ENCODE measurements at places on chromosomes 1 and 21.

DNA sequence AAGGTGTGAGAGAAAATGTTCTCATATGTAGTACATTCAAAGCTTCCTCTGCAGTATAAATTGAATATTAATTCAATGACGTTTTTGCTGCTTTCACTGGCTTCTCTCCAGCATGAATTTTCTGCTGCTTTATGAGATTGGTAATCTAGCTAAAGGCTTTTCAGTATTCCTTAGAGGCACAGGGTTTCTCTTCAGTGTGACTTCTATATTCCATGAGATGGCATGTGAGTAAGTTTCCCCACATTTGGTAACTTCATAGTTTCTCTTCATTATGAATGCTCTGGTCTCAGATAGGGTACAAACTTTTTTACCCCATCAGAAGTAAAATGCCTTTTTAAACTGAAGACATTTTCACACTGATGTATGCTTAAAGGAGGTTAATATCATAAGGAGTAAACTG is 10.4 kb upstream of the KLF18 start:
- no peak for DNase-seq

GRCh38 chr1:77639056-77639455 is 43.4 kb downstream of the ZZZ3 start:
- no peak for DNase-seq

DNA sequence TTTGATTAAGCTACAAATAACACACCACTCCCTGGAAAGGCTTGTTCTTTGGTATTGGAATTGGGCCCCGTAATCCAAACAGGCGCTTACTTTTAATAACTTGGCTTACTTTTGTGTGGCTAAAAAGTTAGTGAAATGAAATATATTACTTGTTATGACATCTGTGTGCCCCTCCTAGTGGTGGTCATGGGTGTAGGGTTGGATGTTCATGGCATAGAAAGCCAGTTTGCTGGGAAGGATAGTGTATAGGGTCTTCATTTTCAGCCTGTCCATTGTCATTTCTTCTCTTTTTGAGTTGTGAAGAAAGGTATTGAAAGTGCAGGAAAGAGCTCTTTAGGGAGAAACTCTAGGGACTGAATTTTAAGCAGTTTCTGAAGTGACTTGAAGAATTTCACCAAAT is 5.9 kb downstream of the CDC14A start:
- DNase-seq: peak; percentile 40

- DNase-seq: no peak
These were observed 144.6 kb downstream of the LRIG2 start for GRCh38 chr1:113217447-113218208.

GRCh38 chr21:38990424-38990794 is 184.7 kb downstream of the ETS2 start:
- no peak for DNase-seq

DNA sequence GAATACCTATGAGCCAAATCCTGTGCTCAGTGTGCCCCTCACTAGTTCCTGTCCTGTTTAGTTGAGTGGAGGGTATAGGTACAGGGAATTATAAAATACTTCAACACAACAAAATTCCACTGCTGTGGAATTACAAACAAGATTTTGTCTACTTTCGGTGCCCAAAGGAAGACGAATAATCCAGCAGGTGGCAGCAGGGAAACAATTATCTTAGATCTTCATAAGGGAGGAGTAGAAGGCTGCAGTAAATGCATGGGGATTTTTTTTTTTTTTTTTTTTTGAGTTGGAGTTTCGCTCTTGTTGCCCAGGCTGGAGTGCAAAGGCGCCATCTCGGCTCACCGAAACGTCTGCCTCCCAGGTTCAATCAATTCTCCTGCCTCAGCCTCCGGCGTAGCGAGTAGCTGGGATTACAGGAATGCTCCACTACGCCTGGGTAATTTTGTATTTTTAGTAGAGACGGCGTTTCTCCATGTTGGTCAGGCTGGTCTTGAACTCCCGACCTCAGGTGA is 2.0 kb upstream of the PIP5K1A start:
- DNase-seq: peak; percentile 77

- DNase-seq: no peak
These were observed 7.8 kb downstream of the MYBPH start for GRCh38 chr1:203167913-203168200.

GRCh38 chr1:69911301-69911801 is 294.0 kb downstream of the LRRC40 start:
- no peak for DNase-seq

- no peak for DNase-seq
These were observed 24.9 kb downstream of the ZNF281 start for GRCh38 chr1:200384818-200385390.

- peak; percentile 69 for DNase-seq
These were observed 56.6 kb upstream of the RPL11 start for GRCh38 chr1:23634840-23635651.

DNA sequence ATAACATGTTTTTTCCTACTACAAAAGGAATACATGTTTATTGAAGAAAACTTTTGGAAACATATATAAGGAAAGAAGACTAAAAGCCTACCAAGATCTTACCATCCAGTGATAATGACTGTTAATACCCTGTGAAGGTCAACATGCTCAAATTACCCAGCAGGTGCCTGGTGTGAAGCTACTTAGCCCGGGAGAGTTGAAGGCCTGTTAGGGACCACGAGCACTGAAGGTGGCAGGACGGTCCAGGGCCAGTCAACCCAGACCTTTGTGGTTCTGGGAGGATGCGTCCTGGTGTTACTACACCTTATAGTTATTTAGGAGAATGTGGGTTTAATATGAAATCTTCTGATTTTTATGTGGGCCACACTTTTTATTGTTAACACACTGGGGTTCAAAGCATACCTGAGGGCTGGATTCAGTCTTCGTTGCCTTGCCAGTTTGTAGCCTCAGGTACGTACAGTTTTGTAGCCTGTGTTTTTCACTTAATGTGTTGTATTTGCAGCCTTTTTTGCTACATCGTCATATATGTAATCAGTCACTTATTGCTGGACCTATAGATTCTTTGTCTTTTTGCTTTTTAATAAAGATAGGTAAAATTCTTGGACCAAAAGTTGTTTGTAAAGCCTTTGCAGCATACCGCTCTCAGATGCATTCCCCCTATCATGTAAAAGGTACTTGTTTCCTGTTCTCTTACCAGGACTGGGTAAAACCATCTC is 9.8 kb downstream of the ITSN1 start:
- no peak for DNase-seq

DNA sequence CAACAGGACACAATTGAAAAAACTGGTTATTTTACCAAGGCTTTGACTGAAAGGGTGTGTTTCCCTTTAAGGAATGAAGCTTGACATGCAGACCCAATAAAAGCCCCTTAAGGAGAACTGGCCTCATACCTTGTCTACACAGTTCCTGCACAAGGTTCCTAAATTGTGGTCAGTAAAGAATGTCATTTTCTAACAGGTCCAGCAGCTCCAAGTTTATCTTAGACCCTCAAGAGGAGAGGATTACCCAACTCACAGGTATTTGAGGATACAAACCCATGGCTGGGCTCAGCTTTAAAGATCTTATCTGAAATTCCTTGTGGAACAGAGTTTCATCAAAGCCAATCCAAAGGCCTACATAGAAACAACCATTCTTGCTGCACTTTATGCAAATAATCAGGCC is 31.4 kb upstream of the CBR3 start:
- DNase-seq: no peak

- no peak for DNase-seq
These were observed 131.6 kb upstream of the POU3F1 start for GRCh38 chr1:38178216-38178615.

DNA sequence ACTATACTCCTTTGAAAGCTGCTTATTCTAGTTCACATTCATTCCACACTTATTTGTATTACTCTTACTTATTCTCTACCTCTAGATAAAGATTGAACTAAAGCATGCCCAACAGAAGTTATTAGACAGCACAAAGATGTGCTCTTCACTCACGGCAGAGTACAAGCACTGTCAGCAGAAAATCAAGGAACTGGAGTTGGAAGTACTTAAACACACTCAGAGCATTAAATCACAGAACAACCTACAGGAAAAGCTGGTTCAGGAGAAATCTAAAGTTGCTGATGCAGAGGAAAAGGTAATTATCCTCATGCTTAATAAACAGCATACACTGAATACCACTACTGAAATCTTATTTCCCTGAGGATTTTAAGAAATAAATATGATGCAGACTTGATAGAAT is 81.3 kb upstream of the PPIH start:
- no peak for DNase-seq

GRCh38 chr21:42578034-42578433 is 64.4 kb downstream of the SLC37A1 start:
- DNase-seq: no peak

GRCh38 chr1:81894867-81895266 is 94.1 kb downstream of the ADGRL2 start:
- no peak for DNase-seq

- no peak for DNase-seq
These were observed 14.6 kb upstream of the PRRC2C start for GRCh38 chr1:171470726-171471125.

DNA sequence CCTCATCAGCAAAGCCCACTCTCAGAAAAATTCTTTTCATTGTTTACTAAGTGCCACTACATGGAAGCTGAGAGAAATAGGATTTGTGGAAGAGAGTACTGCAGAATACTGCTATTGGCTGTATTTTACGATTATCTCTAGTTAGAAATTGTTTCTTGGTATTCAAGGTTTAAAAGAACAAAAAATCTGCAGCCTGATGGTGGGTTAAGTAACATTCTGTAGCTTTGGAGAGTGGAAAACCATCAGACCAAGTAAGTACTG is 27.3 kb downstream of the PTTG1IP start:
- no peak for DNase-seq

- DNase-seq: no peak
These were observed 1.9 kb downstream of the AKR7A2 start for GRCh38 chr1:19310061-19310460.

- no peak for DNase-seq
These were observed 8.7 kb upstream of the SNAPIN start for GRCh38 chr1:153649863-153650235.

DNA sequence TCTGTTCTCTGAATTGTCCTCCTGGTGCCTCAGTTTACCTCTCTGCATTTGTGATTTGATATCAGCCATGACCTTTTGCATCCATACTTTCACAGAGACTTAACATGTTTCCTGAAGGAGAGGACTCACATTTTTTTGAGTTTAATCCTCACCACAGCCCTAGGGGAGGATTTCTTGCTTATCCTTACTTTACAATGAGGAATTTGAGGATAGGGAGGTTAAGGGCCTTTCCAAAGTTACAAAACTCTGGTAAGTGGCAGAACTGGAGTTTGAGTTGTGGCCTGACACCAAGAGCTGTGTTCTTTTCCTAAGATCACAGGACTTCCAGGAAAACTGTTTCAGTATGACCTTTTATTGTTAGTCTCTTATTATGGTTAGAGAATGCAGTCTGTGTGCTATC is 34.2 kb downstream of the TNFRSF8 start:
- DNase-seq: no peak

- DNase-seq: no peak
These were observed 57.0 kb upstream of the CACYBP start for GRCh38 chr1:174942547-174943255.

- DNase-seq: no peak
These were observed 13.5 kb upstream of the ADAMTSL4 start for GRCh38 chr1:150535511-150536287.

DNA sequence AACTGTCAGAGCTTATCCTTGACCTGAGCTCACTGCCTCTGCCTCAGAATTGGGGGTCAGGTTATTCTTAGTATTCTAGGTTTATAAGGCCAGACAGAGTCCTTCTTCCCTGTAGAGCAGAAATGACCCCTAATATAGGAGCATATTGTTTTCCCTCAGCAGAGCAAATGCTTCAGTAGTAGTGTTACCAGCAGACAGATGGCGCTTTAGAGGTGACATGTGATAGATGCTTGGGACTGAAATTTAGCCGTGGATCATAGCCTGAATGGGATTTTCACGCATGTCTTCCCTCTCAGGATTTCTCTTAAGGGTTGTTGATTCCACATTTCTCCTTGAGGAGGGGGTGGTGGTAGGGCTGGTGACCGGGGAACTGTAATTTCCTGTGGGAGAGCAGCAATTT is 24.5 kb downstream of the ADARB1 start:
- DNase-seq: no peak

DNA sequence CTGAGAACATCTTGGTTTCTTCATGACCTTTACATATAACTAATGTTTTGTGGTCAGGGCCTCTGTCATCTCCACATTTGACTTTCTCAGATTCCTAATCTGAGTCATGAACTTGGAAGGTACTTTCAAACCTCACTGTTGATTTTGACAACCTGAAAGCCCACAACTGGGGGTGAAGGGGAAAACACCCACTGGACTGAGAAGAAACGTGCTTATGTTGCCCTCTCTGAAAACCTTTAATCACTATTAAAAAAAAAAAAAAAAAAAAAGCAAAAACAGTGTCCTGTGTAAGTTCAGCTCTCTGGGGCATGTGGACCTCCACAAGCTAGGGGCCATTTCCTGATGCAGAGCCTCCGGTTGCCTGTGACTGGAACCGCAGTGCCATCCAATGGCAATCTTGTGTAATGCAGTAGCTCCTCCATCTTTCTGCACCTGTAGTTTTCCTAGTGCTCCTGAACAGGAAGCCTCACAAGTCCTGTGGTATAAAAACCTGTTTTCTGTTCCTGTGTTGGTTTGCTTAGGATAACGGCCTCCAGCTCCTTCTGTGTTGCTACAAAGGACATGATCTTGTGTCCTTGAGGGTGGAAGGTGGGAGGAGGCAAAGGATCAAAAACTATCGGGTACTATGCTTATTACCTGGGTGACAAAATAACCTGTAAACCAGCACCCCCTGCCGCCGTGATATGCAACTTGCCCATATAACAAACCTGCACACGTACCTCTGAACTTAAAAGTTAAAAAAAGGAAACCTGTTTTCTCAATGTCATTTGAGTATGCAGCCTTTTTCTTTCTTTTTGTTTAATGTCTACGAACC is 124.5 kb downstream of the ZNF648 start:
- DNase-seq: peak; percentile 60

DNA sequence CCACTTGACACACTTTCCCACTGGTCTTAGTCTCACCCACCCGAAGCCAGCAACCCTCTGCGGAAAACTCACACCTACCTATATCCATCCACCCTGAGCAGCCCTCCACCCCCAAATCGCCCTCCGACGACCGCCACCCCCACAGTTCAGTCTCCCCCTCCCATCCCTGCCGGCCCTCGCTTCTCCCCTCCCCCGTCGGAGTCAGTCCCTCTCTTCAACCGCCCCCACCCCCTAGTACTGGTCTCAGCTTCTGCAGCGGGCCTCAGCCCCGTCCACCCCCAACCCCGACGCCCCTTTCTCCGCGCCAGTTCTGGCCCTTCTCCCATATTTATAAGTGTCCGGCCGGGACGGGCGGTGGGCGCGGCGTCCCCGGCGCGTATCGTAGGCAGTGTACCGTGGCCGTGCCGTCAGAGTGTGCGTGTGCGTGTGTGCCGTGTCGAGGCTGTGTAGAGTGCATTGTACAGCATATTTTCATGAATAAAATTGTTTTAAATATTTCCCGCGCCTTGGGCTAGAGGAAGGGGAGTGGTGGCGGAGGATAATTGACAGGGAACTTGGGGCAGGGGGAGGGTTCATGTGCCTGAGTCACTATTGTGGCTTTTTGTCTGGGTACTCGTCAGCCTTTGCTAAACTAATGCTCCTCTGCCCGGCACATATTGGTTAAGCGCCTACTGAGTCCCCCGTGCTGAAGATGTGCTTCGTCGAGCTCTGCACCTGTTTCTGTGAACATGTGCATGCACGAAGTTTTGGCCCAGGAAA is 22.0 kb downstream of the FOXO6 start:
- peak; percentile 36 for DNase-seq

Measured in activated naive CD4-positive, alpha-beta T cell treated with anti-CD3 and anti-CD28 coated beads, Interleukin-2, amount 10 ng/mL, durations not matched to agents 7 days and 5 days (primary cell).